A549 treated with CORT108297 at 1 μM for 4 hours (cell line): ENCODE measurements at places on chromosomes 11 and 22. TPM values are rescaled to one million over a fixed set of nuclear protein-coding genes. Genes with fewer than 3 reads are reported as not detected.

SLC22A6 gene
- total RNA-seq, result not detected in 5 replicates

LARGE2 gene
- 1.2 to 3.6 TPM (median 2.4 TPM) in 5 replicates for total RNA-seq

CARD16 gene
- 0.23 to 0.37 TPM in 2 of 5 replicates, not detected in the others for total RNA-seq

SCGB1C1 gene
- total RNA-seq, result not detected in 5 replicates

OR5L1 gene
- not detected in 5 replicates for total RNA-seq

LMNTD2 gene
- 1.9 to 3.3 TPM (median 2.7 TPM) in 5 replicates for total RNA-seq

OR56A1 gene
- total RNA-seq, result not detected in 5 replicates

CHADL gene
- total RNA-seq, result not detected in 5 replicates

MS4A15 gene
- total RNA-seq, result not detected in 5 replicates

ZNF215 gene
- 0.85 to 1.3 TPM (median 1.1 TPM) in 5 replicates for total RNA-seq

MISFA gene
- 1.6 to 2.6 TPM (median 2.1 TPM) in 5 replicates for total RNA-seq

WNT7B gene
- 87.1 to 129 TPM (median 125 TPM) in 5 replicates for total RNA-seq

XPNPEP3 gene
- 6.4 to 10.2 TPM (median 8.9 TPM) in 5 replicates for total RNA-seq

RFPL3 gene
- not detected in 5 replicates for total RNA-seq

NAALAD2 gene
- total RNA-seq, result not detected in 5 replicates

NFAM1 gene
- 0.01 TPM in 2 of 5 replicates, not detected in the others for total RNA-seq

KRTAP5-8 gene
- 0.12 TPM in 1 of 5 replicates, not detected in the others for total RNA-seq

CCDC34 gene
- 27.4 to 38.7 TPM (median 29.5 TPM) in 5 replicates for total RNA-seq

MUC2 gene
- 0.14 to 0.97 TPM (median 0.27 TPM) in 5 replicates for total RNA-seq

ARL2 gene
- total RNA-seq, result 167 to 196 TPM (median 191 TPM) in 5 replicates

C11orf91 gene
- total RNA-seq, result 0.35 to 1.8 TPM (median 1.4 TPM) in 5 replicates

TRIM48 gene
- total RNA-seq, result not detected in 5 replicates

P4HA3 gene
- 32.7 to 58.9 TPM (median 45.2 TPM) in 5 replicates for total RNA-seq

UBQLNL gene
- 0.04 TPM in 1 of 5 replicates, not detected in the others for total RNA-seq

YPEL4 gene
- 0.22 to 0.47 TPM (median 0.27 TPM) in 5 replicates for total RNA-seq

SLC43A1 gene
- total RNA-seq, result 2.7 to 3.2 TPM (median 3.1 TPM) in 5 replicates

TMPRSS13 gene
- not detected in 5 replicates for total RNA-seq

PRRG4 gene
- 0.57 to 0.76 TPM (median 0.72 TPM) in 5 replicates for total RNA-seq

FCHSD2 gene
- total RNA-seq, result 8.8 to 11.6 TPM (median 11.0 TPM) in 5 replicates

TYR gene
- total RNA-seq, result not detected in 5 replicates

MTNR1B gene
- not detected in 5 replicates for total RNA-seq
